Activated naive CD8-positive, alpha-beta T cell treated with anti-CD3 and anti-CD28 coated beads, Interleukin-2, amount 50 U/mL, for 16 hours (primary cell): ENCODE measurements at places on chromosomes 2 and 18.

DNA sequence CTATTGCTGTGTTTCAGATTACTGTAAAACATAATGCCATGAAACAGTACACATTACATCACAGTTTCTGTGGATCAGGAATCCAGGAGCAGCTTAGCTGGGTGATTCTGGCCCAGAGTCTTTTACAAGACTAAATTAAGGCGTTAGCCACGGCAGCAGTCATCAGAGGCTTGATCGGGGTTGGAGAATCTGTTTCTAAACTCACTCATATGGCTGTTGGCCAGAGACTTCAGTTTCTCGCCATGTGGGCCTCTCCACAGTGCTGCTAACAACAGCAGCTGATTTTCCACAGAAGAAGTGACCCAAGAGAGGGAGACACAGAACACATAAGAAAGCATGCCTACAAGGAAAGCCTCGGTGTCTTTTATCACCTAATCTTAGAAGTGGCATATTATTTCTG is 89.2 kb upstream of the MYO3B start:
- no peak for DNase-seq

- no peak for DNase-seq
Measured at GRCh38 chr2:1886405-1886992, 142.2 kb upstream of the PXDN start.

DNA sequence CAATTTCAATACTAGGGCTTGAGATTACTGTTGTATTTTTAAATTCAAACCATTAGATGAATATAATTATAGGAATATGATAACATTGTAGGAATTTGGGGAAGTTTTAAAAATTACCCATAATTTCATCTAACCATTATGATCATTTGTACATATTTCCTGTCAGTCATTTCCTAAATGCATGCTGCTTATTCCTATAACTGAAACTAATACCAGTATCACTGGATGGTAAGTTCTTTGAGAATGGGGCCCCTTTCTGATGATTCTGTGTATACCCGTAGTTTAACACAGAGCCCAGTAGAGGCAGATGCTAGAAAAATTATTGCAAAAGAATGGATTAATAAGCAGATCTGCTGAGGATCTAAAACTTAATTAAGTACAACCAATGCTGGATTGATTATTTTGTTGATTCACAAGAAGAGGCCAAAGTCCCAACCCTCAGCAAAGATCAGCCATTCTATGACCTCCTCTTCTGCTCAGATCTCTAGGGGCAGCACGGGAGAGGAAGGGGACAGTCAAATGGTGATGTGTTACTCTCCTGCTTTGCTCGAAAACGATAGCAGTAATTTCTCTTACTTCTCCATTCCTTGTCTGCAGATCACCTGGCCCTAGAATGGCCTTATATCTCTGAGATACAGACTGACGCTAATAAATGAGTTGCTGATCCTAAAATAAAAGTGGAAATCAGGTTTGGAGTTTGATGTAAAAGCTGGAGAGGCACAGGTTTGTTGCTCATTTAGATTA is 69.5 kb upstream of the PELI1 start:
- DNase-seq = no peak

DNA sequence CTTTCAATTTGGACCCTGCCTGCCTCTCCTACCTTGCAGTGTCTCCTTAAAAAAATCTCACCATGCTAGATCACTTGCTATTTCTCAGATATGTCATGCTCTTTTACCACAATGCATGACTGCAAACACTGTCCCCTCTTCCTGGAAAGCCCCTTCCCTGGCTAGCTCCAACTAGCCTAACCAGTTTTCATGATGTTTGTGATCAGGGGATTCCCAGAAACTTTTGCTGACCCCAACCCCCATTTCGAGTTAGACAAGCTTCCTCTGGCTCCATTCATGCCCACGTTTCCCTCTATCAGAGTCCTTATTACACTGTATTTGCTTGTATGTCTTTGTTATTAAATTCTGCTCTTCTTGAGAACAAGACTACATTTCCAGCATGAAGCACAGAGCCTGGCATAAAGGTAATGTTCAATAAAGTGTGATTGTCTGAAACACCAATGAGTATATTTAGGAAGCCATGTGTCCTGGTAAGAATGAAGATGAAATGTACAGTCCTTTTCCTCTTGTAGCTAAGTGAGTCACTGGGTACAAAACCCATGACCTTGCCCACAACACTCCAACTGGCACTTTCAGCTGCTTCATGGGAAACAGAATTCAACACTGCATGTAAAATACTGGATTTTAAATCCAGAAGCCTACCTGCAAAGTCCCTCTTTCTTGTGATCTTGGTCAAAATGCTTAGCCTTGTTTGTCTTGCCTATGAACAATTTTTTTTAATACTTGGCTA is 62.0 kb upstream of the ATL2 start:
- DNase-seq = no peak
